GDM1 (cell line): ENCODE measurements at places on chromosomes 1 and 21.

DNA sequence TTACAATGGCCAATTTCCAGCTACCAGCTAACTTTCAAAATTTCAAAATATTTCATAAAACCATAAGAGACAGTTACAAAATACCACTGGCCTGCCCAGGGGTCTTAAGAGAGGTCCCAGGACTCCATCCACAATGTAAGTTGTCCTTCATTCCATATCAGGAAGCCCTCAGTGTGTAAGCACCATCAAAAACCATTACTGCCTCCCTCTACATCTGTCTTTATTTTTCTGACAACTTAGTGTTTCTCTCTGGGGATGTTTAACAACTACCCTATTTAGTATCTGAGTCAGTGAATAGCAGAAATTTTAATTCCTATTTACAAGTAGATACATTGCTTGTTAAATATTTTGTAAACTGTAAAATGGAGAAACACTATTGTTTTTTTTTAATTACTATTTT is 339.3 kb upstream of the ADAMTS5 start:
- no peak for DNase-seq

GRCh38 chr1:34768856-34769255 is 9.3 kb downstream of the GJB4 start:
- no peak for DNase-seq

DNA sequence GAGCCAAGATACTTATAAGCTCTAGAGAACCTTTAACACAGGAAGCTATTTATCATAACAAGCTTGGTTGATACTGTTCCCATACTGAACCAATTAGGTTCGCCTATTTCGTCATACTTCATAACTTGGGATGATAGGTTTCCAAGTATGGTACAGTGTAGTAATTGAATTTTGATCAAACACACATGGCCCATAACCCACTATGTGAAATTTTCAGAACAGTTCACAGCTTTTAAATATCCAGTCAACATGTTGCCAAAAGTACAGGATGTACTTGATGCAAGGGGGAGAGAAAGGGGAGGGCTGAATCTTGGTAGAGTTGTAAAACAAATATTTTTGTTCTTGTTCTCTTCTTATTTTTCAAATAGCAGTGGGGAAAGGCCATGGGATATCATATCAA is 86.6 kb downstream of the TM2D1 start:
- DNase-seq: no peak

DNA sequence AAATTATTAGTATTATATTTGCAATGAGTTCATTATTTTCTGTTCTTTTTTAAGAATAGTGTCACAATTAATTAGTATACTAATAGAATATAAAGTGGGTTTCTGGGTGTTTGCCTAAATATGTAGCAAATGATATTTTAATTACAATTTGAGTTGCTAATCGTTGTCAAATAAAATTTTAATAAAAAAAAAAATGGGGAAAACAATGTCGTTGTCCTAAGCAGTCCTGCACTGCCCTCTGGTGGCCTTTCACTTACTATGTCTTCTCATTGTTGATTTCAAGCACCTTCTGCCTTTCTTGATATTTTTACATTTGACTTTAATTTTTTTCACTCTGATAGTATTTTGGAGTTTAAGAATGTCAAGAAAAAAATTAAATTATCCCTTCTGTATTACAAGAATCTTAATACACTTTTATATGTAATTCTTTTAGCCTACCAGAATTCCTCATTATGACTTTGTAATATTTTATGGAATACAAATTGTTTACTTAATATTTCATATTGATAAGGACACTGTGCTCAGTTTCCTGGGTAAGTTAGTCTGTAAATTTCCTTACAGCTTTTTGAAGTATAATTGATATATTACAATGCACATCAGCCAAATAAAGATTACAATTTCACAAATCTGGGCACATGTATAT is 104.5 kb upstream of the FMN2 start:
- no peak for DNase-seq

DNA sequence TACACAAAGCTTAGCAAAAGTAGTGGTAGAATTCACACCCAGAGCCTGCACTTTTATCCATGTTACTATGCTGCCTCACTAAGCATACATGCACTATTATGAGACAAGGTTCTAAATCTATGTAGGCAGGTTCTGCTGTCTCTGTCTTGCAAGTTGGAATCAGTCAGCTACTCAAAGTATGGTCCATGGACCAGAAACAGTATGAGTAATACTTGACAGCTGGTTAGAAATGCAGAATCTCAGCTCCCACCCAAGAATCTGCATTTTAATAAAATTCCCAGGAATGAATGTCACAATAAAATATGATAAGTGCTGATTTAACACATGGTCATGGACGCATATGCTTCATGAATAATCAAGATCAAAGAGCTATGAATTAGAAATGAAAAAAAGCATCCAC is 50.5 kb downstream of the DSCAM start:
- no peak for DNase-seq

DNA sequence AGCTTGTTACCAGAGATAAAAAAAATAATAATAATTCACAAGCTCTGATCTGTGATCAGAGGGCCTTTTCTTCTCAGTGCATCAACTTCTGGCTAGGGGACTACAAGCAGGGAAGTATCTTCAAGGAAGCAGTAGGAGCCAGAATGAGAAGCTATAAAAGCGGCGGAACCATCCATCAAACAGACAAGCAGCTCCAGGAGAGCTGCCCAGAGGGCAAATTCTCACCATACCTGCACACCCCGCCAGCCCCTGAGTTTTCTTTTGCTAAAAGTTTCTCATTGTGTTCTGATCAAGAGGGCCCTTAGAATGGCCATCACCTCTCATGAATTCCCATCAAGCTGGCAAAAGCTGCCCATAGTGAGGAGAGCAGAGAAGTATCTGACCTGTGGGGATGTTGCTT is 99.4 kb downstream of the SMYD2 start:
- no peak for DNase-seq

GRCh38 chr1:223224465-223224864 is 81.4 kb upstream of the TLR5 start:
- DNase-seq: no peak

- no peak for DNase-seq
These were observed 35.9 kb upstream of the RNF19B start for GRCh38 chr1:33000427-33001026.

GRCh38 chr1:241513378-241513777 is 6.2 kb downstream of the FH start:
- DNase-seq: no peak
